Lower lobe of right lung (tissue), 2 donors: ENCODE measurements at places on chromosomes 11 and 22. TPM values are rescaled to one million over a fixed set of nuclear protein-coding genes. Genes with fewer than 3 reads are reported as not detected.

DNA sequence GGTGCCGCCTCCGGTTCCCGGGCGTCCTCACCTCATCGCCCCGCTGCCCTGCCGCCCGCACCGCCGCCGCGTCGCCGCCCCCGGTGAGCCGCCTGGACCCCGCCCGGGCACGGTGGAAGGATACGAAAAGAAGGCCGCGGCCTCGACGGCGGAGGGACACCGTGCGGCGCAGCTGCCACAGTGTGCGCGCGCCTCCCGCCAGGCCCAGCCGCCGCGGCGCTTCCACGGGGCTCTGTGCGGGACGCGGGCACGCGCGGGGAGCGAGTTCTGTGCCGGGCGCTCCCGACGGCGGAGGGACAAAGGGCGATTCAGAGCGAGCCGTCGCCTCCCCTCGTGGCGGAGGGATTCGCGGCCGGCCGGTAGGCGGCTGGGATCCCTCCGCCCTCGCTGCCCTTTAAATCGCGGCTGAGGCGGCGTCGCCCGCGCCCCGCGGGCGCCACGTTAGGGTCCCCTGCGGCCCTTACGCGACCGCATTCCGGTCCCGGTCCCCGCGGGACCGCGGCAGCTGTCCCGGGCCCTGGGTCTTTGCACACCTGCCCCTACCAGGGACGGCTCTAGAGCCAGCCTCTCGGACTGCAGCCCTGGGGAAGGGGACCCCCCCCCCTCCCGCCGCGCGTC lies 568 bp upstream of the KMT5B start:
- DNase-seq, result peak; percentile 91

- DNase-seq, result no peak
Observed at GRCh38 chr11:120914601-120915000, 109.3 kb upstream of the TBCEL start.

- no peak for DNase-seq
Observed at GRCh38 chr11:21814169-21814568, 378.7 kb upstream of the ANO5 start.

GRCh38 chr11:127471662-127472061 lies 471.1 kb upstream of the KIRREL3 start:
- no peak for DNase-seq

Gene PLEKHA7
- total RNA-seq, result 44.0 TPM

Gene SYT13
- not detected for total RNA-seq

- no peak for DNase-seq
Observed at GRCh38 chr22:42560381-42560780, 6.6 kb downstream of the SERHL2 start.

GRCh38 chr11:86916330-86916729 lies 38.9 kb downstream of the FZD4 start:
- no peak for DNase-seq

GRCh38 chr11:2088746-2089535 lies 50.2 kb downstream of the IGF2 start:
- peak; percentile 11 for DNase-seq

Gene EIF1AD
- total RNA-seq, result 29.0 TPM

DNA sequence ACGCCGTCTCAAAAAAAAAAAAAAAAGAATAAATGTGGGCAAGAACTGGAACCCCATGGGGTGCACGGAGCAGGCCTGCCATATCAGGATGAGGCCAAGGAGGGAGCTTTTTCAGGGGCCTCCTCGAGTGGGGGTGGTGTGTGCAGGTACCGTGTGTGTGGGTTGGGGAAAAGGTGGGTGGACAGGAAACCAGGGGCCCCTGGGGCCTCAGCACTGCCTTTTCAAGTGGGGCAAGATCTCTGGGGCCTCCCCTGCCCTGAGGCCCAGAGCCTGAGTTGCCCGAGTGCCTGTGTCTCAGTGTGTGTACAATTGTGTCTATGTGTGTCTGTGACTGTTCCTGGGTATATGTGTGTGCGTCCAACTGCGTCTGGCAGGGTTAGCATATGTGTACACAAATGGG lies 23.8 kb downstream of the TEF start:
- DNase-seq, result no peak

Gene XKR3
- total RNA-seq, result 0.30 TPM

DNA sequence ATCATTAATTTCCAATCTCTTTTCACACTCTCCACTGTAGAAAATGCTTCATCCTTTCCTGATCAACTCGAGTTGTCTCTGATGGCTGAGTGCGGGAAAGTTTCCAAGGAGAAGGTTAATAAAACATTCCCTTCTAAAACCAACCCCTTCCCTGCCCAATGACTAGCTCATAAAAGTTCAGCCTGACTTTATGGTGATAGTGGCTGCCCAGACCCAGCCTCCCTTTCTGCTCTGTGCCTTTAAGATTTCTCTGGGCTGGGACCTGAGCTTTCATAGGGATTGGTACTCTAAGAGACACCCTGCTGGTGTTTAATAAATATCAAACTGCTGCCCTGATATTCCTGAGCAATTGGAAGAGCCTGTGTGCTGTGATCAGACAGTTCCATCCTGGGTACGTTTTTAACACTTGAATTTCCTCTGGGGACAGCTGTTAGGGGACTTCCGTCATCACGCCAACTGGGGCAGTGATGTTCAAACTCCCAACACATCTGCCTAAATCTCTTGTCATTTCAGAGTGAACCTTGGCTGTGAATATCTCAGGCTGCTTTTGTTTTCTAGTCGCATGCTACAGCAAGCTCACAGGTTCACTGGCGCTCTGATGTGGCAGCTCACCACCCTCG lies 195.0 kb upstream of the KIRREL3 start:
- no peak for DNase-seq

GRCh38 chr11:19829109-19829837 lies 116.6 kb downstream of the NAV2 start:
- DNase-seq, result no peak

GRCh38 chr11:63635762-63636465 lies 21.7 kb upstream of the PLAAT3 start:
- DNase-seq, result no peak

GRCh38 chr22:20982563-20982882 lies 426 bp downstream of the LZTR1 start:
- DNase-seq, result no peak

DNA sequence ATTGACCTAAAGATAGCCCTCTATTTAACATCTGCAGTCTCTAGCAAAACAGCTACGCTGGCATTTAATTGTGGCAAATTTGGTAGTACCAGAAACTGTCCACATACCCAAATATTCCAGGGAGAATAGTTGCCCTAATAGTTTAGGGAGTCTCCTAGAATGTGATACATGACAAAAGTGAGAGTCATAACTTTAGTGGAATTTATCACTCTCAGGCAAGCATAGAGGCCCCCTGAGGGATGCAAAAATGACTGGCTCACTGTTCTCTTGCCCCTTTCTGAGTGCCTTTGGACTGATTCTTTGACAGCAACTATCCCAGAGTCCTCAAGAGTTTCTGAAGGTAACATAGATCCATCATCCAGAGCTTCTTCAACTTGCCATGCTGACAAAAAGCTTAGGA lies 2.3 kb upstream of the OR51B4 start:
- no peak for DNase-seq

Gene ZP1
- total RNA-seq, result not detected

Gene MRGPRE
- not detected for total RNA-seq

DNA sequence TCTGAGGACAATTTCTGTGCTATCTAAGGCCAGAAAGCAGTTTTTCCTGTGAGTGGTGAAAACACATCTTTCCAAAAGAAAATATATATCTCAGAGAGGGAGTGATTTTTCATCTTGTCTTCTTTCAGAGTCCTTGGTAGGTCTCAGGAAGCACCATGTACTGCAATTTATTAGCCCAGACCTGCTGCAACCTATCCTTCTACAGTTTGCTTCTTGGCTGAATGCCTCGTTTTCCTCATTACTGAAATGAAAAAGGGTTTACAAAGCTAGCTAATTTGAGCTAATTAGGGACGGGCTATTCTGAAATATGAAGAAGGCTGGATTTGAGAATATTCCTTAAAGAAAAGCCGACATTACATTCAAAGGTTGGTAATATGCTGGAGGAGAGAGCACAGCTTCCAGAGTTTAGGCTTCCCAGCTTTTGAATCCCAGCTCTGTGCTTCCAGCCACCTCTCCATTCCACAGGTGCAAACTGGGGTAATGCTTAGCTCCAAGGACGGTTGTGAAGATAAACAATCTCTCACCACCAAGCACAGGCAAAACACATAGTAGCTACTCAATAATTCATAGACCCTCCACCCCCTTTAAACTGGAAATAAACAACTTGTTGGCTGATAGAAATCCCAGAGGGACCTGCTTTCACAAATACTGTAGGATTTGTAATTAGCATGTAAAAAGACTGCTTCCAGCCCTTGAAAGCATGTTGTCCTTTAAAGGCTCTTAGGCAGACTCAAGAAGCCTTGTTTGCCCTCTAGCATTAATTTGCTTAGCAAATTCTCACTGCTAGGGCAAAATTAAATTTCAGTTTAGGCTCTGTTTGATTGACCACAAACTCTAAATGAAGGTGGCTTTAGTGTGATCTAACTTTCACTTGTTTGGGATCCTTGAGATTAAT lies 24.5 kb upstream of the SESN3 start:
- DNase-seq, result no peak

DNA sequence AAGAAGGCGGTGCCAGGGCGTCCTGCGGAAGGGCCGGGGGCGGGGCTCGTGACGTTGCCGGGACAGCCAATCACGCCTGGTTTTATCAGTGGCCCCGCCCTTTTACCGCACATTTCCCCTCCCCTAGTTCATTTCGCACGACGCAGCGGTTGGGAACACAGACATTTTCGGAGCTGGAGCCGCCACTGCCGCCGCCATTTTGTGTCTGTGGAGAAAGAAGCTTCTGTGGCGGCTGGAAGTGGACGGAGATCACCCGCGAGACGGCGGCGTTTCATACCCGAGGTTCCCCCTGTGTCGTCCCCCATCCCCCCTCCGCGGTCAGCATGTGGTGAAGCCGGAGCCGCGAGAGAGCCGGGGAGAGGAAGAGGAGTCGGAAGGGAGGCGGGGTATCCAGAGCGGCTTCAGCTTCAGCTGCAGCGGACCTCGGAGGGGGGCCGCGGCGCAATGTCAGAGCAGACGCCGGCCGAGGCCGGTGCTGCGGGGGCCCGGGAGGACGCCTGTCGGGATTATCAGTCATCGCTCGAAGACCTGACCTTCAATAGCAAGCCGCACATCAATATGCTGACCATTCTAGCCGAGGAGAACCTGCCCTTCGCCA lies at the start of gene PCF11:
Gene PCF11, plus strand, starts transcription at position 136 of the 598 bp plus-strand sequence. Its CDS starts 309 bp downstream, at position 445.
- DNase-seq, result no peak

DNA sequence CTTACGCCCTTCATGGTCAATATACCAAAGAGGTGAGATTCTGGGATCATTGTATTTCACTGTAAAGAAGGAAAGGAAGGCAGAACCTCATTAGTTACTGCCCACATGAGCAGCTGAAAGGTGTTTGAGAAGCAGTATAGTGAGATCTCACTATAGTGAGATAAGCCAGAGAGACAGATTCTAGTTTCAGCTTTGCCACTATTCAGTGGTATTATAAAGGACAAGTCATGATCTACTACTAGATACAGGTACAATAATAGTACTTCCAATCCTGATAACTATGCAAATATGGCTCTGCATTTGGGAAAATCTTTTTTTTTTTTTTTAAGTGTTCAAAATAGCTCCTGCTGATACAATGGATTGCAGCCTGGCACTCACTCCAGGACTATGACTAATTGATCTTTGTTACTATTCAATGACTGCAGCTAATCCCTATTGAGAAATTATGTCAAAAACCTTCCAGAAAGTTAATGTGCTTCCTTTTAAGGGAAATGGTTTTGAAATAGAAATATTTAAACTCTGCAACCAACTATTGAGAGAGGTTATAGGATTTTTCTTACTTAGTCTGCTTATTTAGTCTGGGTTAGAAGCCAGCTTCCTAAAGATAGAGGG lies 8.3 kb upstream of the DLAT start:
- DNase-seq, result no peak

- DNase-seq, result peak; percentile 74
Observed at GRCh38 chr22:49961005-49961600, 531 bp downstream of the PIM3 start.

- peak; percentile 37 for DNase-seq
Observed at GRCh38 chr22:49768077-49768910, 59.4 kb downstream of the BRD1 start.

DNA sequence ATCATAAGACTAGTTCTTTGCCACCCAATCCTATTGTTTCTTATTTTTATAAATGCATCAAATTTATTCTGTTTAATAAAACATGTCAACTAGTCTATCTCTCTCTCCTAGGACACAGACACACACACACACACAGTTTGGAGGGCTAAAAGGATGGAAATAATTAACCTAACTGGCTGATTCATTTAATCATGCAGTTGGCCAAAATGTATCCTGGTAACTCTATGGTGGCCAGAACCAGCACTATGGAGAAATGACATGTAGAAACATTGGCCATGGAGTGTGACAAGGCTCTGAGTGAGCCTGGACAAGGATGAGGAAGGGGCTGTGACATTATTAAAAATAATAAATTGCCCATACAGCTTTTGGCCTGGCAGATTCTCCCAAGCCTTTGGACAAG lies 64.1 kb downstream of the CLPB start:
- no peak for DNase-seq

- DNase-seq, result no peak
Observed at GRCh38 chr22:17897858-17898257, 123.6 kb upstream of the BID start.

- peak; percentile 71 for DNase-seq
Observed at GRCh38 chr11:62880231-62880802, 379 bp upstream of the SLC3A2 start.

Gene CDC42EP2
- 17.0 TPM for total RNA-seq

- DNase-seq, result no peak
Observed at GRCh38 chr11:794766-795633, 3.1 kb downstream of the SLC25A22 start.

Gene GLB1L3
- 0.27 TPM for total RNA-seq

Gene RAB39A
- total RNA-seq, result 3.1 TPM

Gene TTC9C
- total RNA-seq, result 24.3 TPM

DNA sequence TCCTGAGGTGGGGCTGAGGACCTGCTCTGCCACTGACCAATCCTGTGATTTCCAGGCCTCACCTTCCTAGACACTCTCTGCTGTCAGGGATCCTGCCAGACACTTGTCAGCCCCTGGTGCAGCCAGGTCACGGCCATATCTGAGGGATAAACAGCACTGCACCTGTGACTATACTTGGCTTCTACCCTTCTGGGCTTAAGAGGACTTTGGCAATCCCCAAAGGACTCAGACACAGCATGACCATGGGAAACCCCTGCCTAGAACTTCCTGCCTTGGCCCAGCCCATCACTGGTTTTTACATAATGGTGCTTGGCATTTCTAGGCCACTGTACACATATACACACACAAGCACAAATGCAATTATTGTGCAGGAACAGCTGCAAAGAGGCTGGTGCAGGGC lies 11.6 kb upstream of the OLFML1 start:
- DNase-seq, result no peak

DNA sequence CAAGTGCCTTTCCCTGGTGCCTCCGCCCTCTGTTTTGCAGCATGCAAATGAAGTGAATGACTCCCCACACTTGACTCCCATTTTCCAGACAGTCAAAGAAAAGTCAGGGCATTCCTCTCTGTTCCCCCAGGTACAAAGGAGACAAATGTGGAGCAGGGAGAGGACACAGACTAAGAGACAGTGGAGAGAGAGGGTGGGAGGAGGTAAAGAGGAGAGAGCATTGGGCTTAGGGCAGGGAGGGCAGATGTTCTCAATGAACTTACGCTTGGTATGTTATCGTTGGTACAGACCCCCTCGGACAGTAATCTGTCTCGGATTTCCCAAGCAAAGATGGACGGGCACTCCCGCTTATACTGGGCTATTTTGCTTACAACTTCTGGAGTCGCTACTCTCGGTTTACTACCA lies 9.8 kb downstream of the PAX6 start:
- DNase-seq, result no peak

Gene OR5P2
- total RNA-seq, result 2.2 TPM

- peak; percentile 48 for DNase-seq
Observed at GRCh38 chr11:113014262-113015097, 53.3 kb downstream of the NCAM1 start.

- DNase-seq, result no peak
Observed at GRCh38 chr11:116694815-116695590, 77.8 kb downstream of the BUD13 start.
